ENCODE measurements at places on chromosomes 5 and 9.

- DNase-seq = peak; percentile 29
These were observed 1.7 kb downstream of the FST start for GRCh38 chr5:53481887-53482716.

DNA sequence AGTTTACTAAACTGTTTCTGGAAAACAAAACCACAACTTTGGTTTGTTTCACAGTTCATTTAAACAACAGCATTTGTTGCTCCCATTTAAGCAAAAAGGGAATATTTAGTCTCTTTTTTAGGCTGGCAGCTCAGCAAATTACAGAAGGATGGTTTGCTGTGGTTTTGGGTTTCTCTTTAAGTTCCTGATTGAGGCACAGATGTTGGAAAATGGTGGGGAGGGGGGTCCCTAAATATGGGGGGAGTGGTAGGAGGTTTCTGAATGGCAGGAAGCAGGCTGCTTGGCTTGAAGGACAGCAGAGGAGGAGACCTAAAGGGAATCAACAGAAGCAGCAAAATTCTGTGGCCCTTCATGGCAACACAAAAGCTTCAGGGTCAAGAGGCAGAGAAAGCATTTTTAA, 263.4 kb downstream of the ZSWIM6 start:
- no peak for DNase-seq

- no peak for DNase-seq
These were observed 116.0 kb upstream of the ADRA1B start for GRCh38 chr5:159800131-159800840.

- DNase-seq = no peak
These were observed 13.2 kb downstream of the CMYA5 start for GRCh38 chr5:79702606-79703380.

- no peak for DNase-seq
These were observed 79.4 kb upstream of the DIRAS2 start for GRCh38 chr9:90722071-90722470.

- peak; percentile 14 for DNase-seq
These were observed 319.2 kb downstream of the GADD45G start for GRCh38 chr9:89923961-89924504.

DNA sequence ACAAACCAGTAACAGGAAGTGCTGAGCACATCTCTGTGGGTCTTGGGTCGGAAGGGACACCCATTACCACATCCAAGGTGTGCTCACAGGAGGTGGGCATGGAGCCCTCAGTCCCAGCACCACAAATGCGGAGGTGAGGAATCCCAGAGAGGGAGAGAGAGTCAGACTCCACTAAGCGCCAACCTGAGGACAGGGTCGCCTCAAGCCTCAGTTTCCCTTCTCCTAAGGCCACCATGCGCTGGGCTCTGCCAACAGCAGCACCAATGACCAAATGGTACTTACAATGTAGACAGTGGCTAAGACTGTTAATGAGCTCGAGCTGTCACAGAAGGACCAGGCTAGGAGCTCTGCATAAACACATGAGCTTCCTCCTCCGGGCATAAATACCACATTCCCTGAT, 43.1 kb downstream of the BICD2 start:
- DNase-seq = no peak

GRCh38 chr5:31809050-31809870, 170.3 kb downstream of the PDZD2 start:
- DNase-seq = no peak

- DNase-seq = no peak
These were observed 120.1 kb downstream of the SNX18 start for GRCh38 chr5:54637654-54638053.

Measured in stimulated activated CD8-positive, alpha-beta memory T cell treated with anti-CD3 and anti-CD28 coated beads, Interleukin-7, amount 100 ng/mL, for 24 hours (primary cell).